ENCODE measurements at places on chromosomes 2 and 18.

GRCh38 chr2:127455566-127456493 lies 37.6 kb downstream of the PROC start:
- DNase-seq, result no peak

DNA sequence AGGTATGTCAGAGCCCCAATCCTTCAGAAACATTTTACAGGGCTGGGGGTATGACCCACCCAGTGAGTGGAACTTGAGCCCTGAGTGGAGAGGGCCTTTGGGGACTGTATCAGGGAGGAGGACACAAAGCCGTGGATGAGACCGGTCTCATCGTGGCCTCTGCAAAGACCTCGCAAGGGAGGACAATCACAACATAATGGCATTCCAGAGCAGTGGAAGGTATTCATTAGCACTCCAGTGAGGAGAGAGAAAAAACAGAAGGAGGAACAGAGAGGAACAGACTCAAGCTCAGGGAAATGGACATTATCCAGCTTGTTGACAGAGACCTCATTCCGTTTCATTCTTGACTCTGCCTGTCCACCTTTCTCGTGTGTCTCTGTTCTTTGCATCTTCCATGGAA lies 38.8 kb upstream of the CTAGE1 start:
- DNase-seq, result no peak

GRCh38 chr2:112910219-112910618 lies 746 bp upstream of the IL37 start:
- DNase-seq, result no peak

DNA sequence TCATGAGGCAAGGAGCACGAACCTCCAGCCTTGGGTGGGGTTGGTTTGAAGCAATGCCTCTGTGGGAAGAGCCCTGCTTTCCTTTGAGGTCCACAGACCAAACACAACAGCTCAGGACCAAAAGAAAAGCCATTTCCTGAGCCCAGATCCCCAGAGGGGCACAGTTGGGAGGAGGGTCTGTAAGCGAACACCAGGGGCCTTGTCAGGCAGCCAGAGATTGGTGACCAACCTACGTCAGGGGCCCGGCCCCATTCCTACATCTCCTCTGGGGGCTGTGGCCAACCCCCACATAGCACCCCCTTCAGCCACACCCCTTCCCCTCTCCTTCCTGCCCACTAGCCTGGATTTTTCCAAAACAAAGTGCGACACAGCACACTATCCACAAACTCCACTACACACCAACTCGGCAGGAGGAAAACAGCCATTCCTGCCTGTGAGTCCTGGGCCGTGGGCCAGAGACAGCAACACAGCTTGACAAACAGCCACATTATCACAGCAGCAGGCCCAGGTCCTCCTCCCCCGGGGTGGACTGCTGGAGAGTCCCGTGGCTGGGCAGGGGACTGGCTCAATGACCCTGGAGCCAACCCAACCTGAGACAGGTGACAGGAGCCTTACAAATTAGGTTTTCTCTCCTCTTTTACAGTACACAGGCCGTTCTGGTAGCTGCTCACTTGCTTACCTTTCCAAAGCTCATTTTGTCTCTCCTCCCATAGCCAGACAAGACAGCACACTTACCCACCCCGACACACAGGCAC lies 98.8 kb downstream of the TNS1 start:
- no peak for DNase-seq
